ENCODE measurements at places on chromosomes 12 and 14.

DNA sequence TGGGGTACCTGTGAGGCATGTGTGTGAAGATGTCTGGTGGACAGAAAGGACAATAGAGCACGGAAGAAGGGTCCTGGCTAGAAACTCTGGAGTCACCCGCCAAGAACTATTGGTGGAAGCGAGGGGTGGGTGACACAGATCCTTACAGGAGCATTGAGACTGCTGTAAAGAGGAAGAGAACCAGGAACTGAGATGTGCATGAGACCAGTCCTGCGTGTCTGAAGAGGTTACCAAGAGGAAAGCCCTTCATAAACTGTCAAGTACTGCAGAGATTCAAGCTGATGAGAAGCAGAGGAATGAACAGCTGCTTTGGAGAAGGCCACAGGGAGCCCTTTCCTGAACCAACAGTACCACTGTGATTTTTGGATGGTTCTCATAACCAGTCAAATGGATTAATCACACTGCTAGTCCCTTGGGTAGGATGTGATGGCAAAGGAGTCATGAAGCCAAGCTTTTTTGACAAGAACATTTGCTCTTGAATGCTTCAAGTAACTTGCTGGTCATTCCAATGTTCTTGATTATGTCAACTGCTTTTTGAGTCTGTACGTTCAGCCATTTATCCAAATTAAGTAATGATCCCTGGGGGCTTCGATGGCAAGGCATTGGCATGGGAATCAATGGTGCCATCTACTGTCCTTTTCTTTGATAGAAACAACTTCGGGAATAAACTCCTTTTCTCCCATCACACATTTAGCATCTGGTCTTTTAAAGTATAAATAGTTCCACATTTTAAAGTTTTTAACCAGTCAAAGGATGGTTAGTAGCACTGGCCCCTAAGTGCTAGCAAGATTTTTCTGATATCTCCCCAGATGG is 42.9 kb downstream of the GPR135 start:
- DNase-seq, result no peak

DNA sequence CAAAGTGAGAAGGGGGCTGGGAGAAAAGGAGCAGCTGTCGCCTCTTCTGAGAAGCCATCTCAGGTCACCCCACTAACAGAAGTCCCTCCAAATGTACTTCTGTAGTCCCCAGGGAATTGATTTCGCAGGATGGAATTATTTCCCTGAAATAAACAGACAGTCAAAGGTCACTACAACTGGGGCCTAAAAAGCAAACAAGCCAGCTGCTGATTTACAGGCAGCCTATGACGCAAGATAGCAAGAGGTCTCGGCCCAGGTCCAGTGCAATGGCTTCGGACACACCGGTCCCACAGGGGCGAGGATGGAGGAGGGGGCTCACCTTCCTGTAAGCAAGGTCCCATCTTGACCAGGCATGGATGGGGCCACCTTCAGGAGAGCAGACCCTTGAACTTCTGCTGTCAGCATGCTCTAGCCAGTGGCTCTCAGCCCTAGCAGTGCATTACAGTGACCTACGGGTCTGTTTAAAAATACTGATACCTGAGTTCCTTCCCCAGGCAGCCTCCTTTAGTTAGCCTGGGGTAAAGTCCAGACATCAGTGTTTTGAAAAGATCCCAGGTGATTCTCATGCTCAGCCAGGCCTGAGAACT is 18.1 kb downstream of the NUAK1 start:
- no peak for DNase-seq

DNA sequence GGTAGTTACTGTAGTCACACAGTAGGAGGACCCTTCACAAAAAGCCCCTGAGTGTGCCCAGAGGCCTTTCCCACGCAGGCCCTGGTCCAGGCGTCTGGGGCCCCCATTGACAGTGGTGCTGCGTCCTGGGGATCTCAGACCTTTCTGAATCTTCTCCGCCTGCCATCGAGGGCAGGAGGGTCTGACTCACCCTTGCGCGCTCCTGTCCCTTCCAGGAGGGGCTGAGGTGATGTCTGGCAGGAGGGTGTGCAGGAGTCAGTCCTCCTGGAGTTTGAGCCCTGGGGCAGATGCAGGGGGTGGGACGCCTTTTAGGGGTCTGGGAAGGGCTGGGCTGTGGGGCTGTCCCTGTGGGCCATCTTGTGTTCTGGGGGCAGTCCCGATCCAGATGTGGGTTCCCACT is 386.8 kb downstream of the TMEM121 start:
- DNase-seq, result no peak

DNA sequence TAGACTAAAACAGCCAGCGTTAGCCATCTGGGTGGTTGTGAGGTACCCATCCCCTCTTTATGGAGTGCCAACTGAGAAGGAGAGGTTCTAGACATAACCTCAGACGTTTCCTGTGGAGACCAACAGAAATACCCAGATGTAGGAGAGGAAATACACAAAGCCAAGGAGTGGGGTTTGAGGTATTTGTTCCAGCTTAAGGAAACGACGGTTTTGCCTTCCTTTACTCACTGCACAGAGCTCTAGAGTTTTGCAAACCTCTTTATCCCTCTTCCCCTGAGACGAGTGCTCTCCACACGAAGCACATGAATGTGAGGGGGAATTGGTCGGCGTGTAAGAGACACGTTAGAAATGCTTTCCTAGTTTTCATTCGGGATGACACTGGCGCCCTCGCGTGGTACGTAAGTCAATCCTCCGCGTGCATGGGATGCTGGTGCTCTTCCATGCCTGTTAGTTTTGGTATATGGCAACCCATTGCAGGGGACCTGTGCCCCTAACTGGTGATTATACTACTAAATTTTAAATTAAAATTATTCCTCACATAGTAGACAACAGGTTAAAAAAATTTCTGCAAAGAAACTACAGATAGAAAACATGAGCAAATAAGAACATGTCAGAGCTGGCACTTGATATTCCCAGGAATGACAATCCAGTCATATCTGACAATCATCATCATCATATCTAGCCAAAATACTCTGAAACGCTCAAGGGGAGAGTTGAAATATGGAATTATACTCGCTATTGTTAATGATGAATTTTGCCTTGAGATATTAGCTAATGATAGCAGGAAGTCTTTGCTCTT is 121.7 kb downstream of the PPM1H start:
- peak; percentile 64 for DNase-seq

- DNase-seq, result no peak
Observed at GRCh38 chr14:103185051-103186029, 62.1 kb downstream of the TNFAIP2 start.

GRCh38 chr14:68969278-68970033 is 9.6 kb downstream of the ACTN1 start:
- no peak for DNase-seq

- DNase-seq, result peak; percentile 87
Observed at GRCh38 chr12:89353823-89354611, 1.7 kb upstream of the DUSP6 start.

DNA sequence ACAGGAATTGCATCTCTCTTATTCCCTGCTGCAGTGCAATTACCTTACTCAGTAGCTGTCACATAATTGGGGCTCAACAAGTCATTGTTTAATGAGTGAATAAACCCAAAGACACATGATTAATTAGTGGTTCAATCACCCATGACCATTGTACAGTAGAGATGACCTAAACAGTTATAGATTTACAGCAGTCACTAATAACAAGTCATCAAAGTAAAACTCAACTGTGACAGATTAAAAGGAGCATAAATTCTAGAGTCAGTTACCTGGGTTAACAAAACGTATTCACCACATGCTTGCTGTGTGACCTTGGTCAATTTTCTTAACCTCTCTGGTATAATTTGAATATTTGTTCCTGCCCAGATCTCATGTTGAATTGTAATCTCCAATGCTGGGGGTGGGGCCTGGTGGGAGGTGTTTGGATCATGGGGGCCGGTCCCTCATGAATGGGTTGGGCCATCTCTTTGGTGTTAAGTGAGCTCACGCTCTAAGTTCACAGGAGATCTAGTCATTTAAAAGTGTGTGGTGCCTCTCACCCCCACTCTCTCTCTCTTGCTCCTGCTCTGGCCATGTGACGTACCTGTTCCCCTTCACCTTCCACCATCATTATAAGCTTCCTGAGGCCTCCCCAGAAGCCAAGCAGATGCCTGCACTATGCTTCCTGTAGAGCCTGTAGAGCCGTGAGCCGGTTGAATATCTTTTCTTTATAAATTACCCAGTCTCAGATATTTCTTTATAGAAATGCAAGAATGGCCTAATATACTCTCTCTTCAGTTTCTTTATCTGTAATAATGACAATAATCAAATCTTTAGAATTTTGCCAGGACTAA is 141.9 kb upstream of the PLEKHG7 start:
- no peak for DNase-seq

GRCh38 chr14:94180655-94181271 is 6.6 kb downstream of the PPP4R4 start:
- DNase-seq, result no peak

Measured in posterior cingulate gyrus (tissue), 11 donors.